ENCODE measurements at places on chromosomes 4 and X.

GRCh38 chrX:129731228-129731627, 7.6 kb upstream of the XPNPEP2 start:
- DNase-seq: no peak

DNA sequence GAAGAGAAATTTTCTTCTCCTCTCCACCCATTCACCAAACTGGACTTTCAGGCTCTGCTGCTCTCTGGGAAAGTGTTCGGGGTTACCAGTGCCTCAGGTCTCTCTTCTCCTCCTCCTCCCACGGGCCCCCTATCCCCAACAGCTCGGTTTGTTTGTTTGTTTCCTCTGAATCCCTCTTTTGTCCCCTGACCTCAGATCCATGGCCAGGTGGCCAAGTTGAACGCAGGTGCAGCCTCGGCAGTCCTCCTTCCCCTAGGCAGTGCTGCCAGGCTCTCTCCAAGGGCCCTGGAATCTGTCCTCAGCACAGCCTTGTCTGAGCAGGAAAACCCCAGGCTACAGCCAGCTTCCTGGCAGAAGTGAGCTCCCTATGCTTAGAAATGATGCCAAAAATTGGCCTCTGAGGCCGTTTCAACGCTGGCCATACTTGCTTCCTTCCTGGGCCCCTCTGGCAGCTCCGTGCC, 60.0 kb downstream of the FHDC1 start:
- DNase-seq: no peak

- no peak for DNase-seq
These were observed 30.0 kb upstream of the GTPBP6 start for GRCh38 chrX:348461-349117.

- no peak for DNase-seq
These were observed 218.8 kb downstream of the C4orf33 start for GRCh38 chr4:129314781-129315180.

- DNase-seq: no peak
These were observed 70.6 kb upstream of the ANK2 start for GRCh38 chr4:112978691-112979472.

DNA sequence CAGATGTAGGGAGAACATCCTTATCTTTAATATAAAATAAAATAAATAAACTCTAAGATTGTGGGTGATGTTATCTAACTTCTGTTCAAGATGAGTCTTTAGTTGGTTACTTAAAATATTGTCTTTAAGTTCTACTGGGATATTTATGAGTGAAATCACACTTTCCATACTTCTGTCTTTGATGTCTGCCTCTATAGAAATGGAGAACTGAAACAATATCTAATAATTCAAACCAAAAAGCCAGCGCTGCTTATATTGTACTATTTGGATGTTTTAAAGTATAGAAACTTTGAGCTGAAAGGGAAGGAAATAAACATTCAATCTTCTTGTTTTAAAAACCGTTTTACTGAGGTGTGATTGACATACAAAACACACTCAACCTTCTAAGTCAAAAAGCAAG, 44.8 kb upstream of the RPS6KA3 start:
- DNase-seq: no peak

DNA sequence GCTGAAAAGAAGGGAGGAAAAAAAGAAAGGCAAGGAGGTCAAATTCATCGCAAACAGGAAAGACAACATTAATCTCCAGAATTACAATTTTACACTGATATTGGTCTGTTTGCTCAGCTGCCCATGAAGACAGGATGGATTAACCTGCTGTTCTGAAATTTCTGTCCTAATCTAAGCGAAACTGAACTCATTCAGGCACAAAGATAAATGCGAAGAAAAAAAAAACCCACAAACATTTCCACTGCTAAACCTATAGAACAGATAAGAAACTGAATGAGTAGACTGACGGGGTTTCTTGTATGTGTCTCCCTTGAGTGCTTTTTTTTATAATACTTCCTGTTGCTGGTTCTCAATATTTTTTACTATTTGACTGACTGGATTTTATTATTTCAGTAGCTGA, 251.8 kb upstream of the FTHL17 start:
- no peak for DNase-seq
